GM23248 (cell line): ENCODE measurements at places on chromosomes 2 and 18. TPM values are rescaled to one million over a fixed set of nuclear protein-coding genes. Genes with fewer than 3 reads are reported as not detected.

ADD2 gene
- total RNA-seq: under 0.01 TPM in 1 of 2 replicates, not detected in the other

FAM237A gene
- total RNA-seq: not detected in 2 replicates

SERPINB2 gene
- 6.1 and 13.0 TPM in 2 replicates for total RNA-seq

UGT1A4 gene
- total RNA-seq: not detected in 2 replicates

IL18R1 gene
- 1.5 and 1.6 TPM in 2 replicates for total RNA-seq

DNA sequence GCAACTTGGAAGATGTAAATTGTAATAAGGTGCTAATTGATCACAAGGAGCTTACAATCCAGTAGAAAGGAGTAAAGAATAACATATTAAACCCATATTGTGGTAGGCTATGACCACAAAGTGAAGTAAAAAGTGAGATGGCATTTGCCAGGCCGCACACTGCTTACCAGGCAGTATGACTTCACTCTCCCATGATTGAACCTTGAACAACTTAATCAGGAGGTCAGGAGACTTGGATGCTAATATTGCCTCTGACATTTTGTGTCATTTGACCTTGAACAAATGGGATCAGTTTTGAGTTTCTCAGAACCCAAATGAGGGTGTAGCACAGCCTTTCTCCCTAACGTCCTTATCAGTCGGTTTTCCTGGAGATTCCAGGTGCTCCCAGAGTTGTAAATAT is 44.0 kb downstream of the SLC9A2 start:
- no peaks in the 10 kb centered on the region for H3K4me1 ChIP-seq
- no peak for DNase-seq
- no peaks in the 10 kb centered on the region; the same call in 1 of the 2 replicates for H3K27me3 ChIP-seq
- no peak overlapping the region for H3K4me3 ChIP-seq

DNA sequence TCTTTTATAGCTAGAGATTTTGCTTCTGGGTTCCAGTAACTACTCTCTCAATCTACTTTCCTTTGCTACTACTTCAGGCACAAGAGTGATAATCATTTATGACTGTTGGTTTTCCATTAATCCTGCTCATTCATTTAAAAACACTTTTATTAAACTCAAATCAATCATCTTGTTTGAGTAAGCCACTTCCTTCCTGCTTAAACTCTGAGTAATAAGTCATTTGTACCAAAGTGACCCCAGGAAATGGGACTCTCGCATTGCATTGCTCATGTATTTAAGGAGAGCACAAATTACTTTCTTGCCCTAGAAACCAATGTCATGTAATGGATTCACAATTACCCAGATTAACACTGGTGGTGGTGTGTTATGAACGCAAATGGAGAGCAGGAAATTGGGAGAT is 270.7 kb upstream of the HNMT start:
- no peak for DNase-seq
- no peaks in the 10 kb centered on the region for H3K4me1 ChIP-seq
- no peak overlapping the region for H3K27ac ChIP-seq
- H3K36me3 ChIP-seq: no peaks in the 10 kb centered on the region

GRCh38 chr2:204264085-204264553 is 281.2 kb upstream of the PARD3B start:
- H3K4me3 ChIP-seq: no peak overlapping the region
- H3K4me1 ChIP-seq: no peaks in the 10 kb centered on the region
- H3K36me3 ChIP-seq: no peaks in the 10 kb centered on the region
- no peaks in the 10 kb centered on the region; the same call in 1 of the 2 replicates for H3K27me3 ChIP-seq
- no peak for DNase-seq

DNA sequence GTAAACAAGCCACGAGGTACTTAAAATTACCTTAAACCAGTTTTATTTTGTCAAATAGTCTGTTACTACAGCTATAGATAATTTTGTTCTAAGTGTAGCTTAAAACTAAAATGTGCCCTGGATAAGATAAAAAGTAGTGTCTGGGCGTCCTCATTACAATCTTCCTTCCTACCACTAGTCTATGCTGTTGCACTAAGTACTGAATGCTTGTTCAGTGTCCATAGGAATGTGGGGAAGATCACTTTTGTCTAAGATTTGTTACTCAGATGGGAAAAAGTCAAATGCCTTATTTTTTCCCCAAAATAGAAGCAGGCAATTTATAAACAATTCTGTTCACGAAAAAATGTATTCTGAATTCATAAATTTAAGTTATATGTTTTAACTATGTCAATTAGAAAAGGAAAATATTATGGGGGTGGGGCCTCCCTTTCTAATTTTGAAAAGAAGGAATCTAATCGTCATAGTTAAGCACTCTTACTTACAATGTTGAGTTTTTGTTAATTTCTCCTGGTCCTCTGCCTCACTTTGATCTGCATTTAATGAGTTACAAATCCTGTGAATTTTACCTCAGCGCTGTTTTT is 140.4 kb upstream of the VRK2 start:
- no peak overlapping the region for H3K27ac ChIP-seq
- no peaks in the 10 kb centered on the region for H3K4me1 ChIP-seq
- H3K36me3 ChIP-seq: no peaks in the 10 kb centered on the region
- DNase-seq: peak; percentile 77
- H3K4me3 ChIP-seq: no peak overlapping the region
- no peaks in the 10 kb centered on the region for H3K27me3 ChIP-seq

GRCh38 chr2:106797494-106797893 is 88.5 kb downstream of the ST6GAL2 start:
- DNase-seq: no peak
- no peaks in the 10 kb centered on the region for H3K27me3 ChIP-seq
- no peak overlapping the region for H3K4me3 ChIP-seq
- H3K36me3 ChIP-seq: no peaks in the 10 kb centered on the region
- no peak overlapping the region for H3K27ac ChIP-seq
- no peaks in the 10 kb centered on the region for H3K4me1 ChIP-seq

DNA sequence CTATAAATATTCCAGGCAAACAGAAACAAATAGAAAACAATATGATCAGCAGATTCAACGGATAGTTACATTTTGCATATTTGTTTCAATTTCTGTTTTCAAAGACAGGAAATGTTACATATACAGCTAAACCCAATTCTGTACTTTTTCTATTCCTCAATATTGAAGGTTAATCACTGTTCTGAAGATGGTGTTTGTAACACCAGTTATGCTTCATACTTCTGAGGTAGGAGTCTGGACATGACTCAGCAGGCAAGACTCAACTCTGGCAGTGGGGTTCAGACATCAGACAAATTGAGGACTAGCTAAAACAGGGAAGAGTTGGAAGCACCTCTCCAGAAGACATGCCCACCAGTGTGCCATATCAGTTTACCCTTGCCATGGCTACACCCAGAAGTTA is 16.6 kb downstream of the SERPINB13 start:
- H3K36me3 ChIP-seq: no peaks in the 10 kb centered on the region
- peak overlapping the region; percentile 39 for H3K27ac ChIP-seq
- DNase-seq: peak; percentile 80
- H3K27me3 ChIP-seq: no peaks in the 10 kb centered on the region

- DNase-seq: no peak
- no peak overlapping the region for H3K4me3 ChIP-seq
- no peaks in the 10 kb centered on the region for H3K36me3 ChIP-seq
- H3K27ac ChIP-seq: no peak overlapping the region
Measured at GRCh38 chr18:3832025-3832638, 382.2 kb downstream of the TGIF1 start.

GRCh38 chr18:62200121-62200914 is 13.3 kb downstream of the RELCH start:
- H3K36me3 ChIP-seq: no peaks in the 10 kb centered on the region
- no peak overlapping the region for H3K27ac ChIP-seq
- no peaks in the 10 kb centered on the region for H3K27me3 ChIP-seq
- DNase-seq: no peak
- H3K4me3 ChIP-seq: no peak overlapping the region
- peaks cover 24% of the 10 kb centered on the region for H3K4me1 ChIP-seq

DNA sequence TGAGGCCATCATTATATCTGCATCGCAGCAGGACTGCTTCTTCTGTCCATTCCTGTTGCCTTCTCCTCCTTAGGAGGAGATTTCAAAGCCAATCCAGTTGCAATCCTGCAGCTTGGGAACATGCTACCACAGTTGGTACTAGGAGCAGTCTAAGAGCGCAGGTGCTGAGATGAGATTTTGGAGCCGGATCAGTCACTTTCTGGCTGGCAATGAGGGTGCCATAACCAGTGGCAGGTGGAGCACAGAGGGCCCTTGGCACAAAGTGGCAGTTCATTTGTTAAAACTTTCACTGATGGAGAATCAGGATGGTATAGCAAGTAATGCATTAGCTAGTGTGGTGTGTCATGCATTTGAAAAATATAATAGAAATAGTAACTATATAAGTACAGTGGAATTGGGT is 173.7 kb upstream of the ATP5MC3 start:
- H3K27me3 ChIP-seq: peaks cover 19% of the 10 kb centered on the region; the same call in 1 of the 2 replicates
- H3K4me1 ChIP-seq: no peaks in the 10 kb centered on the region
- DNase-seq: no peak
- no peak overlapping the region for H3K4me3 ChIP-seq

- no peaks in the 10 kb centered on the region for H3K27me3 ChIP-seq
- no peaks in the 10 kb centered on the region for H3K36me3 ChIP-seq
- peaks cover 12% of the 10 kb centered on the region for H3K4me1 ChIP-seq
- H3K4me3 ChIP-seq: no peak overlapping the region
- no peak overlapping the region for H3K27ac ChIP-seq
- no peak for DNase-seq
Measured at GRCh38 chr2:8629402-8629801, 52.5 kb upstream of the ID2 start.

DNA sequence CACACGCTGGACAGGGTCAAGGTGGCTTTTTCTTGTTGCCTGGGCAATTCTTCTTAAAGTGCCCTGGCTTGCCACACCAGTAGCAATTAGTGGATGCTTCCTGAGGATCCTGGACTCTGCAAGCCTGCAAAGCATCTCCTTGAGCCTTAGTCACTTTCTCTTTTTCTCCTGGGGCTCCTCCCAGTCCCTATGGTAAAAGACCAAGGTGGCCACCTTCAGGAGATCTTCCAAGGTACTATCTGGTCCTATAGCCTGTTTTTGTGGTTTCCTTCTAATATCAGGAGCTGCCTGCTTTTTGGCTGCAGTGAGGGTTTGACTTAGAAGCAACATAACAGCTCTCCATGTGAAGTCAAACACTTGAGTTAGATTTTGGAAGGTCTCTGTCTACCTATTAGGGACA is 33.3 kb upstream of the GMCL1 start:
- H3K4me3 ChIP-seq: no peak overlapping the region
- peak; percentile 11 for DNase-seq
- H3K27me3 ChIP-seq: no peaks in the 10 kb centered on the region

- no peaks in the 10 kb centered on the region for H3K4me1 ChIP-seq
- H3K36me3 ChIP-seq: 0 out of 2 replicates have a peak, but pooled peaks cover under 1% of the 10 kb centered on the region
- H3K27me3 ChIP-seq: no peaks in the 10 kb centered on the region
- DNase-seq: no peak
Measured at GRCh38 chr2:241673189-241673663, 13.4 kb downstream of the DTYMK start.

- DNase-seq: peak; percentile 59
- H3K4me3 ChIP-seq: peak overlapping the region; percentile 97
Measured at GRCh38 chr2:108535357-108535631, 1.0 kb downstream of the LIMS1 start.
